ENCODE measurements at places on chromosomes 12 and 14. TPM values are rescaled to one million over a fixed set of nuclear protein-coding genes. Genes with fewer than 3 reads are reported as not detected.
A peak's percentile ranks its signal among the peaks of the same experiment; 100 is the strongest.

The LGR5 gene
- total RNA-seq: 0.80 TPM

The MYF6 gene
- total RNA-seq: not detected

DNA sequence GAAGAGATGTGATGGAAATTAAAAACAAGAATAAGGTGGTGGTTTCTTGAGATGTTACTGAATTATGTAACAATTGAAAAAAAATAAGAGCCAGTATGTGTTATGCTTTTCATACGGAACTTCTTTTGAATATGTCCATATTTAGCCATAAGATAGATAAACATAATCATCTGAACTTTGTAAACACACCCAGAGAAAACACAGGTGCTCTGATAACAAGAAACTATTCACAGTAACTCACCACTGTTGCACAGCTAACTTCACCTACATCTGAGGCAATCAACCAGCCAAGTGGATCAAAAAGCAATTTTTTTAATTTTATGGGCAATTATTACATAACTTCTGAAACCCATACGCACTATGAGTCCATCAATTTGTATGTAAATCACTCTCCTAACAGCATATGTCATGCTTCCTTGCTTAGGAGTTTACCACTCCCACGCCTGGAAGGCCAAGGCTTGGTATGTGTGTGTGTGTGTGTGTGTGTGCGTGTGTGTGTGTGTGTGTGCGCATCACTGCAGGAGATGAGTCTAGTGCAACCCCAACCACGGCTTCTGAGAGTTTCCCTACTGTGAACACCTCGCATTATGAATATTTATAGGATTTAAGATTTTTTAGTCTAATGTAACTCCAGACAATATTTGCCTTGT, 443.4 kb downstream of the BCAT1 start:
- H3K27ac ChIP-seq: no peak overlapping the region
- no peak for DNase-seq
- no peaks in the 10 kb centered on the region for H3K27me3 ChIP-seq
- no peaks in the 10 kb centered on the region for H3K36me3 ChIP-seq

DNA sequence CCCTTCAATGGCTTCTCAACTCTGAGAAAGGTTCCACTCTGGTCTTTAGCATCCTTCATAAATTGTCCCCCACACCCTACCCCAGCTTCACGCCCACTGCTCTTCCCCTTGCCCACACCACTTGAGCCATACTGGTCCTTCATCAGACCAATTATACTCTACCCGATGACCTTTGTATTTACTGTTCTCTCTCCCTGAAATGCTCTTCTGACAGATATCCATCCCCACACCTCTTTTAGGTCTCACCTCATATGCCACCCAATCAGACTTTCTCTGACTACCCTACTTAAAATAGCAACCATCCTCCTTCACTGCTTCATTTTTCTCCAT, 135.7 kb downstream of the MED13L start:
- no peaks in the 10 kb centered on the region for H3K36me3 ChIP-seq
- H3K27me3 ChIP-seq: no peaks in the 10 kb centered on the region

The TAS2R46 gene
- total RNA-seq: 3.2 TPM

The SCNN1A gene
- 1.3 TPM for total RNA-seq

The SETD1B gene
- 7.9 TPM for total RNA-seq

GRCh38 chr14:63938198-63939005, 85.6 kb downstream of the SYNE2 start:
- H3K27ac ChIP-seq: no peak overlapping the region
- H3K27me3 ChIP-seq: no peaks in the 10 kb centered on the region
- no peaks in the 10 kb centered on the region for H3K4me1 ChIP-seq
- no peak overlapping the region for H3K4me3 ChIP-seq
- DNase-seq: no peak

The FGD6 gene
- total RNA-seq: 28.0 TPM

GRCh38 chr12:126384026-126384564, 1318.9 kb downstream of the AACS start:
- H3K27ac ChIP-seq: no peak overlapping the region
- H3K4me1 ChIP-seq: no peaks in the 10 kb centered on the region
- H3K27me3 ChIP-seq: no peaks in the 10 kb centered on the region
- H3K36me3 ChIP-seq: no peaks in the 10 kb centered on the region
- no peak overlapping the region for H3K4me3 ChIP-seq

DNA sequence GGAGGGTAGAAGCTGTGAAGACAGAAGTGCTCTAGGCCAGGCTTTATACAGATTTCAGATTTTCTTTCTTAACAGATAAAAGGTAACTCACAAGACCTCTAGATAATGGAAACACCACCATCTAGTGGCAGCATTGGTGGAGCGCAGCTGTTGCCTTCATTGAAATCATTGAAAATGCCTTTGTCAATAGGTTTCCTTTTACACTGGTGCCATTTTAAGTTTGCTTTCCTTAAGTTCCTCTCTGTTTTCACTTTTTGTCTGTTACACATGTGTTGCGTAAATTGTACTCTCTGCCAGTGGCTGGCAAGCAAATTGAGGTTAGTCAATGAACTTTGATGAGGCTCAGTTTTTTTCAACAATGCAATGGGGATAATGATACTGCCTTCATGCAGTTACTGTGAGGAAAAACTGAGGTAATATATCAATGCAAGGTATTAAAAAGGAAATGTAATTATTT, 31.1 kb downstream of the ALDH1L2 start:
- no peaks in the 10 kb centered on the region for H3K27me3 ChIP-seq
- DNase-seq: peak; percentile 65
- H3K27ac ChIP-seq: no peak overlapping the region

The CHST11 gene
- 15.5 TPM for total RNA-seq

The SLC17A8 gene
- not detected for total RNA-seq

The VRTN gene
- total RNA-seq: not detected

The MYO1H gene
- 2.0 TPM for total RNA-seq

The DHRS7 gene
- total RNA-seq: 92.8 TPM

GRCh38 chr14:78162202-78162601, 8.0 kb upstream of the NRXN3 start:
- no peaks in the 10 kb centered on the region for H3K27me3 ChIP-seq
- DNase-seq: no peak
- H3K27ac ChIP-seq: no peak overlapping the region
- no peak overlapping the region for H3K4me3 ChIP-seq
- no peaks in the 10 kb centered on the region for H3K4me1 ChIP-seq

DNA sequence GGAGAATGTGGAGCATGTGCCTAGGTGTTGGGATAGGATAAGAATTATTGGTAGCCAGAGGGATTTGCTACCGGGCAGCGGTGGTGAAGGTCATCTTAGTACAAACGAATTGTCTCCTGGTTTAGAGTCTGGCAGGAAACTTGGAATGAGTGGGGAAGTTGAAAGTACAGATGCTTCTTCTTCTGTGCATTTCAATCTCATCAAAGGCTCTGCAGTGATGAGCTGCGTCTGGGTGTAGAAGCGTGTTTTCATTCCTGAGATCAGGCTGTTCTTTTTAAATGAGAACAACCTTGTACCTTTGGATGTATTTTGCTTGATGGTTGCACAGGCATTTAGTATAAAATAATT, 2.1 kb downstream of the WNK1 start:
- H3K36me3 ChIP-seq: no peaks in the 10 kb centered on the region
- peak overlapping the region; percentile 71 for H3K4me3 ChIP-seq
- DNase-seq: no peak
- peak overlapping the region; percentile 97 for H3K27ac ChIP-seq
- H3K27me3 ChIP-seq: no peaks in the 10 kb centered on the region

All from breast epithelium (tissue), 4 donors.